Activated T-cell treated with anti-CD3 and anti-CD28 coated beads, Interleukin-2, amount 50 U/mL, for 48 hours (primary cell): ENCODE measurements at places on chromosomes 6 and 20.

DNA sequence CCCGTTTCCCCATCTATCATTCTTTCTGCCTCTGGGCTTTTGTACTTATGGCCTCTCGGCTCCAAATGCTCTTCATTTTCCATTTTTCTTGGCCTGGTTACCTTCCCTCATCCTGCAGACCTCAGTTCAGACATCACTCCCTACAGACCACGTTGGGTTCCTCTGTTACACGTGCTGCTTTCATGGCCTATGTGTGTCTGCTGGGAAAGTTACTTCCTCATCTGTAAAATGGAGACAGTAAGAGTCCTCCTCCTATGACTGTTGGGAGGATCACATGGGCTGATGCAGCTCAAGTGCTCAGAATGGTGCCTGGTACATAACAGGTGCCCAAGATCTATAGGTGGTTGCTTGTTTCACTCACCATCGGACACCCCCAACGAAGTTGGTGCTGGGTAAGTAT lies 13.5 kb downstream of the KCNK17 start:
- no peak for DNase-seq

- DNase-seq = no peak
Measured at GRCh38 chr6:16359563-16359962, 121.2 kb downstream of the GMPR start.

GRCh38 chr6:34597605-34598353 lies 41.6 kb upstream of the SPDEF start:
- no peak for DNase-seq

GRCh38 chr6:45169815-45170214 lies 158.3 kb upstream of the RUNX2 start:
- DNase-seq = no peak

DNA sequence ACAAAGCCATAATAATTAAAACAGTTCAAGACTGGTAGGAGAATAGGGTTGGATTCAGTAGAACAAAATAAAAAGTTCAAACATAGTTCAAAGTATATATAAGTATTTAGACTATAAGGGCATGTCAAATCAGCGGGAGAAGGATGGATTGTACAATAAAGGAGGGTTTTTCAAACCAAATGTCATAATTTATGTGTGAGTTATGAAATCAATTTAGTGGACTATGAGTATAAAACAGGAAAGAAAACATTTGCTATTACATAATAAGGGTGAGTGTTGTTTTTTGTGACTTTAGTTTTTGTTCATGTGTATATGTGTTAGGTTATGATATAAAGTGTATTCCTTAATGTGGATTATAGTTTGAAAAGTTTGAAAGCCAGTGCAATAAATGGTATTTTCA lies 10.6 kb downstream of the ORC3 start:
- no peak for DNase-seq

- no peak for DNase-seq
Measured at GRCh38 chr20:39916236-39916765, 772.7 kb downstream of the MAFB start.

DNA sequence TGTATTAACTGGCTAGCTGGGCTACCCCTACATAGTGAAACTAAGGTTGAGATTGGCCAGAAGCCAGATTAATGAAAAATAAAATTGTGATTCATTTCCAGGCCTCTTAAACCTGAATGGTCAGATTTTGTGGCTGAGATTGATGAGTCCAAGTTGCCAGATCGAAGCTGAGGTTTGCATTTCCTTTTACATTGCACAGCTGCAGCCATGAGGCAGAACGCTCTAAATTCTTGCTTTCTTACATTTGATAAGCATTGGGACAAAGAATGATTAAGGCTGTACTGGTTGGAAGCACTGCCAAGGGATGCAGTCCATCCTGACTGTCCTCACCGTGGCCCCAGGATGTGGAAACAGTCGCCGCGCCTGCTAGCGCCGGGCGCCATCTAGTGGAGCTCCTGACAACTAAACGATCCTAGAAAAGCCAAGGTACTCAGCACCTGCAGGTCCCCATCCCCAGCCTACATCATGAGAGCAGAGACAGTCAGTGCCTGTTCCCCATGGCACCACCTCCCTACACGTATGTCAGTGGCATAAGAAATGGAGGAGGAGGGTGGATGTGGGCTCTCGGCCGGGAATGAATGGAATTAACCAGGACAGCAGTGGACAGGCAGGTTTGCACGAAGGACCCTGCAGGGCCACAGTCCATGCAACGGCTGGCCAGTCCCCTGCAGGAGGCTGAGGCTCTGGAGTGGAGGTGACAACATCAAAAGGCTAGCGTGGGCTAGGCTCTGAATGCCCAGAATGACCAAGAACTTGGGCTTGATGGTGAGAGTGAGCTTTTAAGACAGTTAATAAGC lies 19.0 kb downstream of the PXDC1 start:
- DNase-seq = peak; percentile 75

DNA sequence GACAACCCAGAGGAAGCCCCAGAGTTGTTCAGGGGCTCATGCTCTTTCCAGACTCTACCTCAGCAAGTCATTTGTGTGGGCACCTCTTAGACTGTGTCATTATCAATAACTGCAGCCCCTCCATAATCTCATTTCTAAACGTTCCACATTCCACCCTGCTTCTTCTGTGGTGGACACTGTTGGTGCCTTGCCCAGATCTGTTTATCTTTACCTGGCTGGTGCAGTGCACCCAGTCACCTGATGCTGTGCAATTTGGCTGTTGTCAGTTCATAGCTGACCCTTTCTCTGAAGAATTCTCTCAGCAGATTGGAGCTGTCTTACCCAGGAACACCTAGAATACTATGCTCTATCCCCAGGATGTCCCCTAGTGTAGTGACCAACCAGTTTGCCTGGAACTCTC lies 80.0 kb downstream of the ATRN start:
- no peak for DNase-seq

GRCh38 chr6:119314885-119315272 lies 34.7 kb downstream of the MAN1A1 start:
- no peak for DNase-seq

DNA sequence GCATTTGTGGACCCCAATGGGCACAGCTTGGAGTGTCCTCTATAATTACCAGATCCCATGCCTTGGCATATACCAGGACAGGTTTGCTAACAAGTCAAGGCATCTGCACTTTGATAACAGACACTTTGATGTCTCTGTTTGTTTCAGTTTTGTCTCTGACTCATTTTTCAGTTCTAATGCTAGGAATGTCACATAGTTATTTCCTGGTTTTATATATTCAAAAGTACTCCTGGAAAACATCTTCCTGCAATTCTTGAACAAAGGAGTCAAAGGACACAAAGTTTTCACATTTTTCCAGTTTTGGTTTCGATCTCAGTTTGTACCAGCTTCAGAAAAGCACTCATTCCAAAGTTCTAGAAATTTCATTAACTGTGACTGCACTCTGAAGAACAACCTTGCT lies 188.1 kb downstream of the FOXC1 start:
- DNase-seq = no peak

- DNase-seq = no peak
Measured at GRCh38 chr20:52432740-52433139, 241.2 kb upstream of the ZFP64 start.

GRCh38 chr6:16991981-16992629 lies 109.7 kb upstream of the STMND1 start:
- DNase-seq = no peak

DNA sequence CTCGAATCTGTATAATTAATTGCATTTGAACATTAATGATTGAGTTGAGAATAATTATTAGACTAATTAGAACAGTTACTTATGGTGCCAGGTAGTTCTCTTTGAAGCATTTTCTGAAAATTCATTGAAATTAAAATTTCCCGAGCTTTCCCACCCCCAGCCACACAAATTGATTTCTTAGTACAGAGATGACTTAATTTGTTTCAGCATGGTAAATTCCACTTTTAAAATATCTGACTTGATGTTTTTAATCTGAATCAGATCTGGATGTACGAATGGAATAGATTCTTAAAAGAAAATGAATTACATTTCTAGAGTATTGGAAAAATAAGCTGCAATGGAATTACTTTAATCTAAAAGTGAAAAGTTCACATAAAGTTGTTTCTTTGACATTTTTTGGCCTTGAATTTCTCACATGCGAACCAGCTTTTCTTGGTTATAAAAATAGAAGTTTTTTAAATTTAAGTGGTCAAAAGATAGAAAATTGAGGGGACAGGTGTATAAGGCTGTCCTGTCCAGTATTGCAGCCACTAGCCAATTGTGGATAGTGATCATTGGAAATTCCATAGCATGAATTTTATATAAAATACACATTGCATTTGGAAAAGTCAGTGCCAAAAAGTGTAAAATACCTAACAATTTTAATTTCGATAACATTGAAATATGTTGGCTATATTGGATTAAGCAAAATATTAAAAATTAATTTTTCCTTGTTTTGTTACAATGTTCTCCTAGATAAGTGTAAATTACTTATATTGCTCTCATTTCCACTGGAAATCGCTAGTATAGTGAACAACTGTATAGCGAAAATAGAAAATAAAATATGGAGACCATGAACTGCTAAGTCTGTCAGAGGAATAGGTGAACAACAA lies 102.9 kb downstream of the OR2B2 start:
- no peak for DNase-seq

DNA sequence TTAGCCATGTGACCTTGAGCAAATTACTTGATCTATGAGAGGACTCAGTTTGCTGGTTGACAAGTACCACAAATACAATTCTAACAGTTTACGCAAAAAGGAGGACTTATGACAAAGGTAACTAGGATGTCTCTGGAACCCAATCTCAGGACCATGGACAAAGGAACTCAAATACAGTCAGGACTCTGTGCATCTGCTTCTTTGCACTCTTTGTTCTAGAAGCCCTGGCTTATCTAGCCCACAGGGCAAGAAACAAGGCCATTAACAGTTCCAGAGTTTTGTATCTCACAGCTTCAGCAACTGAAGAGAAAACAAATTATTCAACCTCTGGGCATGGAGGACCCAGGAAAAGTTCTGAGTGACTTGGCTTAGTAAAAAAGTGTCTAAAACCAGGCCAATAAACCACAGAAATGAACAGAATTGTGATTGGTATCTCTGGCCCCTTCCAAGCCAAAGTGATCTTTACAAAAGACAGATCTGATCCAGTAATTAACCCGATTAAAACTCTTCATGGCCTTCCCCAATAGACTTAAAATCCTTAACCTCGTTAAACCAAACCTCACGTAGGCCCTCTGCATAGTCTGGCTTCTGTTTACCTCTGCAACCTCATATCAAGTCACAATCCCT lies 5.9 kb downstream of the WASF1 start:
- no peak for DNase-seq

DNA sequence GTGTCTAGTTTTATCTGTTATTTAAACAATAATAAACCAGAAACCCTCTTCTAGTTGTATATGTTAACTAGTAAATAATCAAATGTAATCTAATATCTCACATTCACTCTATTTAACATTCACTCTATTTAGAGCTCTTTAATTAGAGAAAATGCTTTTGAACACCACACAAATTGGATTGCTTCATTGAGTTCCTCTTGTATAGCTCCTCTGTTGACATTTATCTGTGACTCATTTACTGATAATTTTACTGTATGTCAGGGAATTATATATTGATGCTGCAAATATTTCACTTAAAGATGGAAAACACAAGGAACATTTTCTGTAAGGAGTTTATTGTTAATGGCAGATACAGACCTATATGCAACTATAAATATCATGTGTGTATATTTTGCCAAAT lies 594.6 kb downstream of the COL12A1 start:
- DNase-seq = no peak

DNA sequence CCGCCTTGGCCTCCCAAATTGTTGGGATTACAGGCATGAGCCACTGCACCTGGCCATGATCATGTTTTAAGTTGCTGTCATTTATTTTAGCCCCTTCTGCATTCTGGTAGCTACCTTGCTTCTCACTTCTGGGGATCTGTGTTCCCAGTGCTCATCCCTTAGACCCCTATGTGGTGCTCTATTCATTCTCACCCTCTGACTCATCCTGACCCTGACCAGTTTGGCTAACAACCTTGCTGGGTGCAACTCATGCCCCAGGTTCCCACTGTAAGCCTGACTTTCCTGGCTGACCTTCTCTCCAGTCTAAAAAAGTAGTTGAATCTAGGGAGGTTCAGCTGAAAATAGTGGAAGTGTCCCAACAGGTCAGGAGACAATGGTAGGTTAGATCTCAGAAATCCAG lies 47.4 kb downstream of the NOX3 start:
- DNase-seq = no peak
